ENCODE measurements at places on chromosomes 13 and 19. TPM values are rescaled to one million over a fixed set of nuclear protein-coding genes. Genes with fewer than 3 reads are reported as not detected.

CYP4F2 gene
- total RNA-seq = not detected

KLHL26 gene
- total RNA-seq = 2.4 TPM

CEACAM4 gene
- total RNA-seq = not detected

ZNF541 gene
- not detected for total RNA-seq

ZNF324B gene
- 6.9 TPM for total RNA-seq

FZR1 gene
- total RNA-seq = 43.1 TPM

FXYD1 gene
- 0.35 TPM for total RNA-seq

CEACAM6 gene
- 0.04 TPM for total RNA-seq

OPA3 gene
- 9.4 TPM for total RNA-seq

TMEM147 gene
- total RNA-seq = 152 TPM

PCSK4 gene
- 0.92 TPM for total RNA-seq

ZNF606 gene
- 6.5 TPM for total RNA-seq

LRRC8E gene
- 8.2 TPM for total RNA-seq

LILRB4 gene
- total RNA-seq = not detected

IGFL1 gene
- total RNA-seq = 0.71 TPM

TEX29 gene
- not detected for total RNA-seq

Data from foreskin keratinocyte (primary cell).